Neural crest cell (in vitro differentiated cells): ENCODE measurements at places on chromosomes 11 and 22. TPM values are rescaled to one million over a fixed set of nuclear protein-coding genes. Genes with fewer than 3 reads are reported as not detected.
A peak's percentile ranks its signal among the peaks of the same experiment; 100 is the strongest.

DNA sequence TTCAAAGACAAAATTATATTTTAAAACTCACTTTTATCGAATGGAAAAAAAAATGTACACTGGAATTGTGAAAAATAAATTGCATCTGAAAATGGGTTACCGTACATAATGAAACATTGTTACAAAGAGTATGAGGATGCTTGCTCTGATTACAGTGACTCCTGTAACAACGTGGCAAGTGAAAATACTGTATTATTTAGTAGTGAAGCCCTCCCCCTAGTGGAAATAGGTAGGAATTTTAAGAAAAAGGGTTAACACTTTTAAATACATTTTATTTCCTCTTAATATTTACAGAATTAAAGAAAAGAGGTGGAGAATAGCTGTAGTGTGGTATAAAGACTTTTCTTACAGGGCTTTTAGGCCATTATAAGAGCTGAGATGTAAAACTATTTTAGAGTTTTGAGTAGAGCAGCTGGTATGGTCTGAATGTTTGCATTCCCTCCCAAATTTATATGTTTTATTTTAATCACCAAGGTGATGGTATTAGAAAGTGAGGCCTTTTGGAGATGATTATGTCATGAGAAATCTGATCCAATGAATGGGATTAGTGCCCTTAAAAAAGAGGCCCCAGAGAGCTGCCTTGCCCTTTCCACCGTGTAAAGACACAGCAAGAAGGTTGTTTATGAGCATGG, 25.2 kb downstream of the FAM76B start:
- H3K27me3 ChIP-seq: no peaks in the 10 kb centered on the region
- no peak overlapping the region for H3K4me3 ChIP-seq
- no peak for DNase-seq
- H3K36me3 ChIP-seq: no peaks in the 10 kb centered on the region

GRCh38 chr11:36376009-36376887, 80.2 kb downstream of the PRR5L start:
- peaks cover 69% of the 10 kb centered on the region for H3K27me3 ChIP-seq
- no peak for DNase-seq
- H3K36me3 ChIP-seq: peaks cover 2% of the 10 kb centered on the region
- H3K4me3 ChIP-seq: peak overlapping the region; percentile 93
- H3K27ac ChIP-seq: no peak overlapping the region
- peaks cover 42% of the 10 kb centered on the region for H3K4me1 ChIP-seq

CHADL gene
- 0.61 and 1.8 TPM in 2 replicates for total RNA-seq

BAIAP2L2 gene
- total RNA-seq: 0.51 and 0.52 TPM in 2 replicates

DNA sequence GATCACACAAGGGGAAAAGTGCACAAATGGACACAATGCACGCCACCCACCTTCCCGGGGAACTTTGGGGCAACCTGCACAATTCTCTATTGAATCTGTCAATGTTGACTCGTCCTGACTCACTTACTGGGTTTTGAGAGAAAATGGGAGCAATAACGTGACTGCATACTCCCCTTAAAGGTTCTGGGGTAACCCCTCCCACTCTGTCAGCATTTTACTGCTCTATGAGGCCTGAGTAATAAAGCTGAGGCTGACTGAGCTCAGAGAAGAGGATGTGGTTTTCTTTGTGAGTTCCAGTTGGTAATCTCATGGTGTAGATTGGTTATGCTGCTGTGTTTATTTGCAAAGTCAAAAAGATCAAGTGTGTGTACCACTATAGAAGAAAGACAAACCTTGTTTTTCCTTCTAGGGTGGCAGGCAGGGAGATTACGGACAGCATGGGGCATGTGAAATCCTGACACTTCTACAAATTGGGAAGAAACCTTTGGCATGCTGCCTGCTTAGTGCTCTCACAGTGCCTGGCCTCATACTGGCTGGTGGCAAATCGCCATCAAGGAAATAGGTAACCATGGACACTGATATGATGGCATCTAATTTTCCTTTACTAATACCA, 16.1 kb upstream of the APOA1 start:
- peaks cover 22% of the 10 kb centered on the region for H3K36me3 ChIP-seq
- H3K27me3 ChIP-seq: no peaks in the 10 kb centered on the region
- no peak overlapping the region for H3K4me3 ChIP-seq
- H3K27ac ChIP-seq: no peak overlapping the region

DNA sequence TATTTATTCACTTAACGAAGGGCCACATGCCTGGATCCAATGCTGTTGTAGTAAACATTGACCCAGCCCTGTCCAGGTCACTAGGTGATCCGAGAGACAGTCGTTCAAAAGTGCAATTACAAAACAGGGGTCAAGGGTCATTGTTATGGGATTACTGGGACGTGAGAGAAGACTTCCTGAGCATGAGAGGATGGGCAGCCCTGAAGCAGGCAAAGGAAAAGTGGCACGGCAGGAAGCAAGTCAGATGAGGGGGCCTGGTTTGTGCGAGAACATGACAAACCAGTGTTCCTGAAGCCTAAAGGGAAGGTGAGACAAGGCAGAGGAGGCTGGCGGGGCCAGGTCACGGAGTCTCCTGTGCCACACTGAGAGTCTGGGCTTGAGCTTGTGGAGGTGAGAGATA, 15.8 kb upstream of the MMP20 start:
- peak overlapping the region; percentile 73 for H3K27ac ChIP-seq
- no peaks in the 10 kb centered on the region for H3K36me3 ChIP-seq
- H3K27me3 ChIP-seq: no peaks in the 10 kb centered on the region
- no peak for DNase-seq
- peaks cover 17% of the 10 kb centered on the region for H3K4me1 ChIP-seq

ARHGAP8 gene
- 0.61 and 0.96 TPM in 2 replicates for total RNA-seq

DNA sequence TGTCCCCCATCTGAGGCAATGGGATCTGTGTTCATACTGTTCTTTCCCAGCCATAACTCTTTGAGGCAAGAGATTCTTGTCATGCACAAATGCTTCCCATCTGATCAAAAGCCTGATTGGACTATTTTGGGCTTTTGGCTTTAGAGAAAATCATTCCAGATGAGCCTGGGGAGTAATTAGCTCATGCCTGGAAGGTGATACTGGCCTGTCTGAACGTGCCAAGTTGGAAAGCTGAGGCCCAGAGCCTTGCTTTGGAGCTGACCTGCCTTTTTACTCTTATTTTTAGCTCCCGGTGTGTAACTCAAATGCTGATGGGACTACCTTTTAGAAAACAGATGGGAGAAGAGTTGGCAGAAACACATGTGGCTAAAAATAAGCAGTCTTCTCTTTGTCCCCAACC, 105.0 kb downstream of the DBX1 start:
- H3K27ac ChIP-seq: no peak overlapping the region
- H3K36me3 ChIP-seq: no peaks in the 10 kb centered on the region
- H3K27me3 ChIP-seq: no peaks in the 10 kb centered on the region
- no peak for DNase-seq
- H3K4me3 ChIP-seq: no peak overlapping the region
- peaks cover 17% of the 10 kb centered on the region for H3K4me1 ChIP-seq

- H3K36me3 ChIP-seq: no peaks in the 10 kb centered on the region
- peak overlapping the region; percentile 1 for H3K4me3 ChIP-seq
- H3K27ac ChIP-seq: peak overlapping the region; percentile 65
- H3K27me3 ChIP-seq: peaks cover 23% of the 10 kb centered on the region
- peaks cover 73% of the 10 kb centered on the region for H3K4me1 ChIP-seq
Observed at GRCh38 chr22:39999144-39999757, 4.5 kb downstream of the FAM83F start.

- H3K36me3 ChIP-seq: peaks cover 5% of the 10 kb centered on the region
- no peak overlapping the region for H3K4me3 ChIP-seq
Observed at GRCh38 chr22:44254811-44255210, 57.9 kb downstream of the SHISAL1 start.

DAGLA gene
- total RNA-seq: 19.7 and 21.0 TPM in 2 replicates

DNA sequence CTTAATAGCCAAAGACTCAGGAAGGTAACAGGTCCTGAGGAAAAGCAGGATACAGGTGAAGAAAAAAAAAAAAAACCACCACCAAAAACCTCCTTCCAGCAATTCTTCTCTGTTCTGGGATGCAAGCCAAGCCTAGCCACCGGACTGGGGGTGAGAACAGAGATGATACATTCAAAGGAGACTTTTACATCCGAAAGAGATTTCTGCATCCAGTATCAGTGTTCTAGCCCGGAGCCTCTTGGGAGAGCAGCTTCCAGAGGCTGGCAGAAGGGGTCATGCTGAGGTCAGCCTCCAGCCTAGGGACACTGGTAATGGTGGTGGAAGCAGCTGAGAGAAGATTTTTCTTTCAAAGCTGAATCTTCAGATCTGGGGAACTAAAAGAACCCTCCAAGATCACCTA, 76.2 kb downstream of the KCNC1 start:
- DNase-seq: no peak
- H3K4me1 ChIP-seq: peaks cover 33% of the 10 kb centered on the region

DDT gene
- 72.3 and 74.0 TPM in 2 replicates for total RNA-seq

- DNase-seq: no peak
- peaks cover 7% of the 10 kb centered on the region for H3K4me1 ChIP-seq
- H3K27me3 ChIP-seq: peaks cover 10% of the 10 kb centered on the region
- H3K4me3 ChIP-seq: no peak overlapping the region
Observed at GRCh38 chr11:95143106-95143681, 53.5 kb downstream of the ENDOD1 start.

DNA sequence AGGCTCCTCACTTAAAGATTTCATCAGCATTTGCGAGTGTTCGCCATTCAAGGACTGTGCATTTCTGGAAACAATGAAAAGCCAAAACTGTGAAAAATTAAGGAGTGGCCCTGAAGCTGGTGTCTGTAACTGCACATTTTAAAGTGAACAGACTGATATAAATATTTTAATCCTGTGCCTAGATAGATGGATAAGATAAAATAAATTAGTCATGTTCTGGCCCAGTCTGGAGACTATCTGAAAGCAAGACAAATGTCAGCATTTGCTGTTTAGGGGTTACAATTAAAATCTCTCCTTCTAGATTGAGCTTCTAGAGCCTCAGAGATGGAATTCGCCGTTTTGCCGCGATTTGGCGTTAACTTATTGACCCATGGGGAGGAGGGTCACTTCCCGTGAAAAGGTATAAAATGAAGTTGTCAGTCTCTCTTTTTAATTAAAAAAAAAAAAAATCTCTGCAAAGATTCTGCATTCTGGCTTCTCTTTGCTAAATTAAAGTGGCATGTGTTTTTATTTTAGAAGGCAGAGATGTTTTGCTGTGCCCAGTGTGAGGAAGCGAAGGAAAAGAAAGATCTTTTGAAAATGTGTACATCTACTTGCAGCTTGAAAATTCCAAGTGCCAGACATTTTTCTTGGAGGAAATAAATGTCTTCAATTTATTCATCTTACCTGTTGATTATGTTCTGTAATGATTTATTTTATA, 79.7 kb upstream of the WNT7B start:
- peaks cover 9% of the 10 kb centered on the region for H3K27me3 ChIP-seq
- DNase-seq: no peak

TMEM191C gene
- 2.1 and 2.2 TPM in 2 replicates for total RNA-seq

DNA sequence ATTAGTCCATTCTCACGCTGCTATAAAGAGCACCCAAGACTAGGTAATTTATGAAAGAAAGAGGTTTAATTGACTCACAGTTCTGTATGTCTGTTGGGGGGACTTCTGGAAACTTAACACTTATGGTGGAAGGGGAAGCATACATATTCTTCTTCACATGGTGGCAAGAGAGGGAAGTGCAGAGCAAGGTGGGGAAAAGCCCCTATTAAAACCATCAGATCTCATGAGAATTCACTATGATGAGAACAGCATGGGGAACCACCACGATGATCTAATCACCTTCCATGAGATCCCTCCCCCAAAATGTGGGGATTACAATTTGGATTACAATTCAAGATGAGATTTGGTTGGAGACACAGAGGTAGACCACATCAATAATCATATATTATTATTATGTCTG, 25.7 kb downstream of the CEP57 start:
- peaks cover 20% of the 10 kb centered on the region for H3K36me3 ChIP-seq
- DNase-seq: no peak
- H3K4me3 ChIP-seq: no peak overlapping the region
- no peaks in the 10 kb centered on the region for H3K4me1 ChIP-seq

DNA sequence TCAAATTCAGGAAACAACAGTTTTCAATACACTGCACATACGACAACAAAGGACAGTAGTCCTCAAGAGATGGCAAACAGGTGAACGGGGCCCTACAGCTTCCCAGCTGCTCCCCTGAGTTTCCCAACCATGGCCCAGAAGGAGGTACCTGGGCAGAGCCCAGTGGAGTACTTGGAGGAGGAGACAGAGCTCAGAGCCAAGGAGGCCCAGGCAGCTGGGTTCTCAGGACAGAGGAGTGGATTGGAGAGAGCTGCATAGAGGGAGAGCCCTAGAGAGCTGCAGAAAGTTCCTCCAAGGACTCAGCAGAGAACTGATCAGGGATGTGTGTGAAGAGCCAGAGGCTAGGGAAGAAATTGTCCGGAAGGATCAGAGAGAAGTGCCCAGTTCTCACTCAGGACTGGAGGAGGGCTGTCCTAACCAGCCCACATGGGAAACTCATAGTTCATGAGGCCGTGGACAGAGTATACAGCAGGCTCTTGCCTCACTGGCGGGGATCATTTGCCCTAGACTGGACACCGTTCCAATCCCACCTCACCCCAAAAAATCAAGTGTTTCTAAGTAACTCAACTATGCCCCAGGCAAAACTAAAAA, 7.6 kb upstream of the ASCL2 start:
- DNase-seq: no peak
- H3K4me3 ChIP-seq: no peak overlapping the region
- H3K27ac ChIP-seq: no peak overlapping the region
- peaks cover 4% of the 10 kb centered on the region for H3K36me3 ChIP-seq
- no peaks in the 10 kb centered on the region for H3K4me1 ChIP-seq

- H3K36me3 ChIP-seq: no peaks in the 10 kb centered on the region
- DNase-seq: no peak
- no peak overlapping the region for H3K27ac ChIP-seq
- H3K27me3 ChIP-seq: no peaks in the 10 kb centered on the region
Observed at GRCh38 chr22:46239261-46240048, 10.6 kb downstream of the CDPF1 start.

CCDC87 gene
- 0.93 and 1.1 TPM in 2 replicates for total RNA-seq

CDCA5 gene
- 83.1 and 84.8 TPM in 2 replicates for total RNA-seq

POLR2L gene
- total RNA-seq: 128 and 134 TPM in 2 replicates

DNA sequence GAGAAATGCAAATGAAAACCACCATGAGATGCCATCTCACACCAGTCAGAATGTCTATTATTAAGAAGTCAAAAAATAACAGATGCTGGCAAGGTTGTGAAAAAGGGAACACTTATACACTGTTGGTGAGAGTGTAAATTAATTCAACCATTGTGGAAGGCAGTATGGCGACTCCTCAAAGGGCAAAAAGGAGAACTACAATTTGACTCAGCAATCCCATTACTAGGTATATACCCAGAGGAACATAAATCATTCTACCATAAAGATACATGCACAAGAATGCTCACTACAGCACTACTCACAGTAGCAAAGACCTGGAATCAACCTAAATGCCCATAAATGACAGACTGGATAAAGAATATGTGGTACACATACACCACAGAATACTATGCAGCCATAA, 161.1 kb upstream of the PDGFD start:
- DNase-seq: no peak
- no peaks in the 10 kb centered on the region for H3K27me3 ChIP-seq
- no peak overlapping the region for H3K27ac ChIP-seq
- no peaks in the 10 kb centered on the region for H3K4me1 ChIP-seq

ART5 gene
- 1.3 and 1.4 TPM in 2 replicates for total RNA-seq

GRCh38 chr11:121589946-121590537, 137.3 kb upstream of the SORL1-AS1 start:
- no peak for DNase-seq
- no peaks in the 10 kb centered on the region for H3K27me3 ChIP-seq
- no peak overlapping the region for H3K4me3 ChIP-seq
- peak overlapping the region; percentile 68 for H3K27ac ChIP-seq
